Lower lobe of right lung (tissue), 2 donors: ENCODE measurements at places on chromosomes 3 and 15.
A peak's percentile ranks its signal among the peaks of the same experiment; 100 is the strongest.

DNA sequence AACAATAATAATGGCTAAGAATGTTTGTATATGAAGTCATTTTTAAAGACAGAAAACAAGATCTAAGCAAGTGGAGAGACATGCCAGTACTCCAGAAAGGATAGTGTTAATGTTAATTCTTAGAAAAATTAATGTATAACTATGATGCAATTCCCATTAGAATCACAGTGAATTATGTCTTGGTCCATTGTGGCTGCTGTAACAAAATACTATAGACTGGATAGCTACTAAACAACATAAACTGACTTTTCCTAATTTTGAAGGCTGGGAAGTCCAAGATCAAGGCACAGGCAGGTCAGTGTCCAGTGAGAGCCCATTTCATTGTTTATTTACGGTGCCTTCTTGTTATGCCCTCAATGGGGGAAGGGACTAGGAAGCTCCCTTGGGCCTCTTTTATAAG is 32.7 kb upstream of the CSPG4 start:
- no peak for DNase-seq

DNA sequence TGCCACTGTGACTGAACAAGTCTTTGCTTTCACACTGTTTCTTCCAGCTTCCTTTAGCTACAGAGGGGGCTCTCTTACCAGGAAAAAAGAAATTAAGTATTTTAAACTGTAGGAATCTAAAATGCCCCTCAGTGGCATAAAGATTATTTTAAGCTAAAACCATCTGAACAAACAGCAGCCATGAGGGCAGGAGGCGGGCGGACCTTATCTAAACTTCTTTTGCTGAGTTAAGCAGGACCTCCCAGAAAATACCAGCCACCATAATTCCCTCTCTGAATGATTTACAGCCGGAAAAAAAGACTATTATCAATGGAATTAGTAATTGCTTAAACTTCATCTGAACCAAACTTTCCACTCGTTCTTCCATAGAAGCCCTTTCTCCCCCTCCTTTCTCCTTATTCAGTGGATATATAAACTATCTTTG is 5.2 kb upstream of the TOPAZ1 start:
- DNase-seq = no peak

GRCh38 chr3:113105093-113105449 is 106.3 kb upstream of the BOC start:
- DNase-seq = no peak

DNA sequence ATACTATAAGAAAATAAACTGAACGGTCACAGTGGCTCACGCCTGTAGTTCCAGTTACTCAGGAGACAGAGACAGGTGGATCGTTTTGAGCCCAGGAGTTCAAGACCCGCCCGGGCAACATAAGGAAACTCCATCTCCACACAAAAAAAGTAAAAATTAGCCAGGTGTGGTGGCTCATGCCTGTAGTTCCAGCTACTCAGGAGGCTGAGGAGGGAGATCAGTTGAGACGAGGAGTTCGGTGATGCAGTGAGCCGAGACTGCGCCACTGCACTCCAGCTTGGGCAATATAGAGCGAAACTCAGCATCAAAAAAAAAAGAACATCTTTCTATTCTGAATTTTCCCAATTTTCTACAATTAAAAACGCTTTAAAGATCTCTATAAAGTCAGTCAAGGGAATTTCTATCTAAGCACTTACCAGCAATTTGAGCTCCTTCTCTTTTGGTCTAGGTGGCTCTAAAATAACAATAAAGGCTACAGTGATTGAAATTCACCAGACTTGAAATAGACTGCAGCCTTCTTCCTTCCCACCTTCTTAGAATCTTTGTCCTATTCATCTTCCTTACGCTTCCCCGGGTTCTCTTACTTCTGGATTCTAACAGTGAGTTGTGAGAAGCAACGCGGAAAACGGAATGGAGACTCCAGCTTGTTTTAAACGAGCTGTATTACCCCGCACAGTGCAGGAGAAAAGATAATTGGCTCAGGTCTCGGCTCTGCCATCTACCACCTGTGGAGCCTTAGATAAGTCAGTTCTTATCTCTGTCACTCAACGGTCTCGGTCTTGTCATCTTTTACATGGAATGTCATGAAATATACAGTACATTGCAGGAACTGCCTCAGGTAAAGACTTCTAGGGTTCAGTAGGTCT is 812 bp upstream of the SEC62 start:
- DNase-seq = no peak

DNA sequence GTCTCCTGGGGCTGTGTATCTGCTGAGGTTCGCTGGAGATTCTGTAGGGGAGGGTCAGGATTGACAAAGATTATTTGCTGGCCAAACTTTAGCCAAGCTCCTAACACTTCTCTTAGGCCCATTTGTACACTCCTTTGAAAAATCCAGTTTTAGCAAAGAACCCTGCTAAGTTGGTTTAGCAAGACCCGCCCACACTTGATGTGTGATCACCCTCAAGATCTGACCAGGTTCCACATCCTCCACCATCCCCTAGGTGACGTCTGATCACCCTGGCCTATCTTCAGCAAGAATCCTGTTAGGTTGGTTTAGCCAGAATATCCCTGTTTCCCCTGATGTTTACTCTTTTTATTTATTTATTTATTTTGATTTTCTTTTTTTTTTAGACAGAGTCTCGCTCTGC is 14.8 kb upstream of the SLC35G2 start:
- no peak for DNase-seq

DNA sequence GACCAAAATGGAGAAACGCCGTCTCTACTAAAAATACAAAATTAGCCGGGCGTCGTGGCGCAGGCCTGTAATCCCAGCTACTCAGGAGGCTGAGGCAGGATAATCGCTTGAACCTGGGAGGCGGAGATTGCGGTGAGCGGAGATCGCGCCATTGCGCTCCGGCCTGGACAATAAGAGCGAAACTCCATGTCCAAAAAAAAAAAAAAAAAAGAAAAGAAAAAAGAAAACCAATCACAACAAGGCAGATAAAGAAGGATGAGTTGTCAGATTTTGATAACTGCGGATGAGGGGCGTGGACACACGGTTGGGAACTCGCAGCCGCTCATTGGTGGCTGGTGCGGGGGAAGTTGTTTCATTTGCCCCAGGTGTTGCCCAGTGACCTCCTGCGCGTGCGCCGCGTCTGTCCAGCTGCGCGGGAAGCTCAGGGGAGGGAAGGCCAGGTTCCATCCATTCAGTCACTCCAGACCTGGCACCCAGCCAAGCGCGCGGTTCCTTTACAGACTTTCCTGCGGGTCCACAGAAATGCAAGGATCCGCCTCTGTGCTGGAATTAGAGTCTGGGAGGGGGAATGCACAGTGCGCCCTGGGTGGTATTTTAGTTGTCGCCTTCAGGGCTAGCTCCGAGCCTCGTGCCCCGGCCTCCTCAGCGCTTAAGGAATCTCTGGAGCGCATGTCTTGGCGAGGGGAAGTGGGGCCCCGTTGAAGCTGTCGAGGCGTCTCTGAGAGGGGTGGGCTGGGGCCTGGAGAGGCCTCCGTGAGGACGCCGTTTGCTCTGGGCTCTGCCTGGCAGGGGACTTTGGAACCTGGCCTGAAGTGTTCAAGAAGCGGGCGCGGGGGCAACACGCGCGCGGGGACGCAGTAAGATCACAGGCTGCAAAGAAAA is 708 bp upstream of the GCHFR start:
- DNase-seq = peak; percentile 85

GRCh38 chr3:114442246-114442645 is 148.4 kb downstream of the TIGIT start:
- DNase-seq = no peak

DNA sequence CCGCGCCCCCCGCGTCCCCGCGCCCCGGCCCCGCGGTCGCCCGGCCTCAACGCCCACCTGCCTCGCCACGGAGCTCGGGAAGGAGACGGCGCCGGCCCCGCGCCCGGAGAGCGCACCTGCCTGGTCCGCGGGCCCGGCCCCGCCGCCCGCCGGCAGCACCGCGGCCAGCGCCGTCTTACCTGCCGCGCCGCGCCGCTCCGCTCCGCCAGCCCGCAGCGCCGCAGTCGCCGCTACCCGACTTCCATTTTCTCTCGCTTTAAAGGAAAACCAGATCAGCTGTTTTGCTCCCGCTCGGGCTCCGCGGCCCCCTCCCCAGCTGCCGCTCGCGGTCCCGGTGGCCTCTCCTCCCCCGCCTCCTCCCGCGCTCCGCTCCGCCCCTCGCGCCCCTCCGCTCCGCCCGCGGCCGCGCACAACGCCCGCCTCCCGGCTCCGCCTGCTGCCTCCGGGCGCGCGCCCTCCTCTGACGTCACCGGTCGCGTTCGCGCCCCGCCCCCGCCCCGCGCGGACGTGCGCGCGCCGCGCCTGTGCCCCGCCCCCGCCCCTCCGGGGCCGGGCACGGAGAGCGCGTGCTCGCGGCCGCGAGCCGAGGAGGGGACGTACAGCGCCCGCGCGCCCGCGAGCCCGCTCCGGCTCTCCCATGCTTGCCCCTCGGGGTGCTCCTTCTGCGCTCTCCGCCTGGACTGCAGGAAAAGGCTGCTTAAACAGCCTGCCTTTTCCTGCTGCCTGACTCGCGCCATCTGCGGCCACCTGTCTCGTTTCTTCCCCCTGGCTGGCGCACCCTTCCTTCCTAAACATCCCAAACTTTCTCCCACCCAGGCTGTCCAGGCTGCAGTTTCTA is 159.8 kb upstream of the CHRNA7 start:
- peak; percentile 88 for DNase-seq

- DNase-seq = no peak
Observed at GRCh38 chr15:33641069-33641468, 327.2 kb upstream of the CHRM5 start.

- DNase-seq = no peak
Observed at GRCh38 chr3:70342149-70342548, 29.7 kb upstream of the MDFIC2 start.

GRCh38 chr3:150344079-150344759 is 63.9 kb upstream of the TSC22D2 start:
- no peak for DNase-seq

DNA sequence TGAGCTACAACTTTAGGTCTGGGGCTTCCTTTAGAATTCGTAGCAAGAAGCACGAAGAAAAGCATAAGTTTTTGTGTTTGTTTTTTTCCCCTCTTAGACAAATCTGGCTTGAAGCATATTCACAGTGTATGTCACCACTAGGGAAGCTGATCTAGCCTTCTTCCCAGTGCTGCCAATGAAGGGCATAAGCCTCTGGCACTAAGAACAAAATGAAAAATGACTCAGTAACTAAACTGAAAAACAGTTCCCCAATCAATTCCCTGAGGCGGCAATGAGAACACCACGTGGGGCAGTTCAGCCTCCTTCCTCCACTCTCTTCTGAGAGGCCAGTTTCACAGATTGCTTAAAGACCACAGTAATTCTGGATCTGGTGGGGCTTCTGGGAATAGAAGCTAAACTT is 338.1 kb downstream of the GAP43 start:
- DNase-seq = no peak

DNA sequence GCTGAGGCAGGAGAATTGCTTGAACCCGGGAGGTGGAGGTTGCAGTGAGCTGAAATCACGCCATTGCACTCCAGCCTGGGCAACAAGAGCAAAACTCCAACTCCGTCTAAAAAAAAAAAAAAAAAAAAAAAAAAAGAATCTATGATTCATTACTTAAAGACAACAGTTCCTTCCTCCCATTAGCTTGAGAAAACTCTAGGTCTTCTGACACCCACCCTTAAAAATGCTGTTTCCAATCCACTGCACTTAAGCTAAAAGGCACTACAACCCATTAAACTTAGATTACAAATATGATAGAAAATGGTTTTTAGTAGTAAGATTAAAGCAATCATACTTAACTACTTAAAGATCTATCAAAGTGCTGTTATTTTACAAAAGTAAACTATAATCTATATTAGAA is 40.0 kb upstream of the BHLHE40 start:
- DNase-seq = no peak

- DNase-seq = no peak
Observed at GRCh38 chr3:29176501-29176900, 104.4 kb upstream of the RBMS3 start.

GRCh38 chr3:171940151-171940649 is 97.1 kb downstream of the TMEM212 start:
- DNase-seq = no peak

- no peak for DNase-seq
Observed at GRCh38 chr3:138638641-138639040, 30.1 kb downstream of the FAIM start.

- peak; percentile 28 for DNase-seq
Observed at GRCh38 chr15:70053001-70053715, 44.6 kb downstream of the TLE3 start.

- DNase-seq = no peak
Observed at GRCh38 chr15:99157456-99157855, 52.6 kb downstream of the SYNM start.

GRCh38 chr15:73125219-73125618 is 73.0 kb downstream of the NEO1 start:
- DNase-seq = no peak

DNA sequence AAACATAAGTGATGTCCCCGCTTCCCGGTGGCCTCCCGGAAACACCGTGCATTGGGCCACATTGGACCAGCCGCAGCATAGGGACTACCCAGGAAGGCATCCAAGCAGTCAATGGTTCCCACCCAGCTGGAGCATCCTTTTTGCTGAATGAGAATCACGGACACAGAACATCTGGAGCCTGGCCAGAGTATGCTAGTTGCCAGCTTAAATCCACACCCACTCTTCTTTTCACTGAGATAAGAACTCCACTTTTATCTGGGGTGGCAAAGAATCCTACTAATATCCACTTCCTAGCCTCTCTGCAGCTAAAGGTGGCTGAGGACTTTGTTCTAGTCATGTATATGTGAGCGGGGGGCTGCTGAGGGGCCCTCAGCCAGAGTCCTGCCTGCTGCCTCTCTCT is 95.2 kb upstream of the PLXNA1 start:
- no peak for DNase-seq

- DNase-seq = no peak
Observed at GRCh38 chr3:168061332-168061996, 34.3 kb downstream of the GOLIM4 start.

GRCh38 chr3:116093374-116093773 is 351.9 kb downstream of the LSAMP start:
- DNase-seq = no peak

DNA sequence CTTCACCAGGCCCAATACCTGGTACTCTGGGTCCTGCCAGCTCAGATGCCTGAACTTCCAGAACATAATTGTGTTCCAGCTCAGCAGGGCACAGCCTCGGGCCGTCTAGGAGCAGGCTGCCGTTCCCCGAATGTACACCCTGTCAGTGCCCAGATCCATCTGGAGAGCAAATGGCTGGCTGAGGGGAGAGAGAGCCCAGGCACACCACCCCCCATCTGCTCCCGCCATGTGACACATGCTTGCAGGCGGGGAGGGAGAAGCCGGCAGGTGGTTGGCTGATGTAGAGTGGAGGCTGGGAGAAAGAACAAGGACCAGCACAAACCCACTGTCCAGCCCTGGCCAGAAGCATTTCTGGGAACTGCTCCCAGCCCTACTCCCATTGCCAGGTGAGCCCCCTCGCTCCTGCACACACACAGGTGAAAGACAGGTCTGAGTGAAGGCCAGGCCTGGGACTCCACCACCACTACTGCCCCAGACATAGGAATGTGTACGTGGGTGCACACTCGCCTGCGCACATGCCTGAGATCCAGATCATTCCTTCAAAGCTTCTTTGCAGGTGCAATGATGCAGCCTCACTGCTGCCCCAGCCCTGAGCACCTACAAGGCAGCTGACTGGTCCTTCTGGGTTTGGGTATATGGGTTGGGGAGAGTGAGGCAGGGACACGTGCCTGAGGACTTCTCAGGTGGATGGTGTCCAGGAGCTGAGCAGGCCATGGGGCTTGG is 53.5 kb downstream of the SEMA5B start:
- no peak for DNase-seq

- peak; percentile 42 for DNase-seq
Observed at GRCh38 chr3:12004741-12005513, 739 bp downstream of the SYN2 start.

- DNase-seq = no peak
Observed at GRCh38 chr15:40969363-40969762, 16.1 kb downstream of the CHAC1 start.

- no peak for DNase-seq
Observed at GRCh38 chr3:4820296-4821121, 158.7 kb upstream of the BHLHE40 start.
